Fibroblast of the conjunctiva (primary cell): ENCODE measurements at places on chromosomes 2 and 18.

GRCh38 chr2:240810199-240810598, 9.8 kb downstream of the KIF1A start:
- no peak for DNase-seq

GRCh38 chr2:155748131-155748530, 584.4 kb downstream of the NR4A2 start:
- no peak for DNase-seq

DNA sequence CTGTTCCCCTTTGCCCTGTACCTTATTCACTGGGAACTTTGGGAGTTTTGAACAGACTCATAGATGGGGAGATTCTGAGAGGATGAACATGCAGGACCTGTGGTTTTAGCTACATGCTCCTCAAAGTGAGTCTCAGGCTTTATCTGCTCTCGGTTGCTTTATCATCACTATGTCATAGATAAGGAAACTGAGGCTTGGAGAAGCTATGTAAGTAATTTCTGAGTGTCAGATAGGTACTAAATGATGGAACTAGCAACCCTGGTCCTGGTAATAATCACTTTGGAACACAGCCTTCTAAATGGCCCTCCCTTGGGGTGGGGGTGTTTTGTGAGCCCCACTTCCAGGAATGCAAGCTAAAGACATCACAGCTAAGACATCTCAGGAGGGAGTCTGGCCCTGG, 186.2 kb upstream of the MEX3C start:
- DNase-seq = no peak

GRCh38 chr18:55116863-55117262, 157.6 kb upstream of the CCDC68 start:
- DNase-seq = no peak

GRCh38 chr2:240347373-240347940, 88.0 kb upstream of the GPC1 start:
- no peak for DNase-seq

DNA sequence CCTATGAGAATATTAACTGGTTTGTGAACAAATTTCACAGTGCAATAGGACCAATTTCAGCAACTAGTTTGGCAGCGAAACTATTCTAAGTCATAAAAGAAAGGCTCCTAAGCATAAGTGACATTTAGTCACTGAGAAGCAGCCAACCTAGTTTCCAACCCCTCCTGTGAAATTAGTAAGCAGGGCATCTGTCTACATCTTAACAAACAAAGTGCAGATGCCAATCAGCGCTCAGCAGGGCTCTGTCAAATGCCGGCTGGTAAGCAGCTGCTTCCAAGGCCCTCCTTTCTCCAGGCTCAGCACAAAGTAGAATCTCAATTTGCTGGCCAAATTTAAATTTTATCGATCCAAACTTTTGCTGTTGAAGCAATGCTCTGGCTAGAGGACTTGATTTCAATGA, 124.7 kb downstream of the ICOS start:
- no peak for DNase-seq

DNA sequence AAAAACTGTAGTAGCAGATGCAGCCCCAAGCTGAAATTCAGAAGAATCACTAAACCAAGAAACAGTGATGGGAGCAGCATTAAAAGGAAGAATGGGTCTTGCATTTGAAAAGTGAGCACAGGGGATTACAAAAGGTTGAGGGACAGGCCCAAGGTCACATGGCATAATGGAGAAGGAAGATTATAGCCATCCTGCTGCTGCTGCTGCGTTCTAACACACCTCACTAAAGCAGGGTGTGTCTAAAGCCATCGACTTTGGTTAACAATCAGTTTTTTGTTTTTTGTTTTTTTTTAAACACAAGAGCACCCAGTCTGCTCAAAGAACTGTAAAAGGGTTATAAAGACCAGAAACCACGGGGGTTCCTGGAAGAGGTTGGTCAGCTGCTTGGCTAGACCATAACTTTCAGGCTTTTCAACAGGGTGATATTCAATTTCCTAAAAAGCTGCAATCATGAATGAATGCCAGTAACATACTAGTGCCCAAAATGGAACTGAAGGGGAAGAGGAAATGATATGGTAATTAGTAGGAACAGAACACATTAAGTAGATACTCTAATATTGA, 102.6 kb downstream of the MYO5B start:
- DNase-seq = no peak

- no peak for DNase-seq
Observed at GRCh38 chr18:31581498-31582197, 10.0 kb upstream of the TTR start.

DNA sequence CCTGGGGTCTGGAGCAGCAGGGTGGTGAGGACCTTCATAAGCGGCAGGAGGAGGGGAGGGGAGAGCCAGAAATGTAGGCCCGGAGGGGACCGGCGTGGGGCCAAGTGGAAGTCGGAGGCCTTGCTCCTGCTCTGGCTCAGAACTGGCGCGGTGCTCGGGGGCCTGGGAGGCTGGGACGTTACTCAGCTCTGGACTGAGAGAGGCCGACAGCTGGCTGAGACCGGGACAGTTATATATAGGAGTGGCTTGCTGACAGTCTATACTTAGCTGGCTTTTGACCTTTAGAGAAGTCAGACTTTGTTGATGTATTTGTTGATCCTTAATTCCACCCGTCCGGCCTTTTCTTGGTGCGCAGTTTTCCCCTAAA, 15.7 kb downstream of the IGFBP5 start:
- no peak for DNase-seq

GRCh38 chr2:32386739-32387138, 29.9 kb downstream of the BIRC6 start:
- no peak for DNase-seq

DNA sequence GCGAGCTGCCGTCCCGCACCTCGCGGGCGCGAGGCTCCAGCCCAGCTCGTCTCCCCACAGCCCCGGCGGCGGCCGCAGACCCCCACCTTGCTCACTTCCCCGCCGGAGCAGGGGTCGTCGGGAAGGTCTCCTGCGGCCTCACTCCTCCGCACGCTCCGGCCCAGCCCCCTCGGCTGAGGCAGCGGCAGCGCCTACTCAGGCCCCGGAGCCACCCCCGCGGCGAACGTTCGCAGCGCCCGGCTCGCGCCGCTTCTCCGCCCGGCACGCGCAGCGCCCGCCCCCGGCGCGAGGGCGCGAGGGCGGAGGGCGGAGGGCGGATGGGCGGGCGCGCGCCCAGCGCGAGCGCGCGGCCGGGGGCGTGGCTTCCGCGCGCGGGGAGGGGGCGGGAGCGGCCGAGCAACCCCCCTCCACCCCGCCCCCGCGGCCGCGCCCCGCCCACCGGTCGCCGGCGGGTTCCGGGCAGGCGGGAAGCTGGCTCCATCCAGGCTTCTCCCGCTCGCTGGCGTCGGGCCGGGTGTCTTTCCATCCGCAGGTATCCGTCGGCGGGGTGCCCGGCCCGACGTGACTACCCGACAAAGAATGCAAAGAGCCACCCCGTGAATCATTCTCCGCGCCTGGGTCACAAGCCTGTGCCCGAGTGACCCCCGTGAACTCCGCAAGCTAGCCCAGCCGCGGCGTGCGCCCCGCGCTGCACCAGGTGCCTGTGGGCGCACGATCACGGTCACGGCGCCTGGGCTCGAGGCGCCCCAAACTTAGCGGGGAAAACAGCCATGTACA, at the start of gene DTNB:
Gene DTNB (minus strand): TSS at position 278 of the 777 bp plus-strand sequence. CDS start 20,917 bp downstream, outside the sequence.
- no peak for DNase-seq

- DNase-seq = no peak
Observed at GRCh38 chr2:58866527-58866926, 625.4 kb upstream of the FANCL start.

DNA sequence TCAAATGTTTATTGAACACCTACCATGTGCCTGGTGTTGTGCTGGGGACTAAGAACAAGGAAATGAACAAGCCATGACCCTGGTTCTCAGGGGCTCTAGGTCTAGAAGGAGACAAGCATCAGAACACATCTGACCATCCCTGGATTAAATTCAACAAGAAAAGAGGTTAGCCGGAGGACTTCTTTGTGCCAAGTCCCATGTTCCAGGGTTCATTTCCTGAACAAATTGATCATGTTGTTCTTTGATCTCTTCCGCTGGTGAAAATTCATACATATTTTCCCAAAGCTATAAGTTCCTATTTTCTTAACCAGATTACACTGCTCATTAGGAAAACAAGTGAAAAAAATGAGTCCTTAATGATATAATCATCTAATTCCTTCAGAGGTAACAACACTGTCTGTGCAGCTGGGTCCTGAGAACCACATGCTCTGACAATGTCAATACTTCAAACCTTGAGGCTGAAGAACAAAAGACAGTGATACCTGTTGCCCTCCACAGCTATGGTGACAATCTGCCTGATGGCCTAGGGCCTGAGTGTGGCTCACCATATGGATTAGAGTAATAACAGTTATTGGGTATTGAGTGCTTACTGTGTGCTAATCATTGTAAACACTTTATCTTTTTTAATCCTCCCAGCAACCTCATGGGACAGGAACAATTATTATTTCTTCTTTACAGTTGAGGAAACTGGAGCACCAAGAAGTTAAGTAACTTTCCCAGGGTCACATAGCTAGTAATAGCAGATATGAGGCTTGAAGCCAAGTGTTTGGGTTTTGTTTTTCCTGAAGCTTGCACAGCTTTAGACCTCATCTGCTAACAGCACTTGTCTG, 24.6 kb upstream of the INO80C start:
- DNase-seq = no peak

GRCh38 chr2:16664809-16665747, 556 bp downstream of the CYRIA start:
- no peak for DNase-seq

GRCh38 chr2:12857891-12858290, 141.2 kb downstream of the TRIB2 start:
- DNase-seq = no peak

DNA sequence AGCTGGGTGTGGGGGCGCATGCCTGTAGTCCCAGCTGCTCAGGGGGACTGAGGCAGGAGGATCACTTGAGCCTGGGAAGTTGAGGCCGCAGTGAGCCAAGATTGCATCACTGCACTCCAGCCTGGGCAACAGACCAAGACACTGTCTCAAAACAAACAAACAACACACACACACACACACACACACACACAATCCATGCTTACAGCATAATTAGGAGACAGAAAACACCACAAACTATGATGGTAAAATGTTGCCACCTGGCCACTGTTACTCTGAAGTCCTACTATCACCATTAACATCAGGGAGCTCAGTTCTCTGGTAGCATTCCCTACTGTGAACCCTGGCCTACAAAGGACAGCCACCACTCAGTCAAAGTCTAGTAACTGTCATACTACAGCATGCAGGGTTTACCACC, 18.3 kb downstream of the DNPEP start:
- DNase-seq = peak; percentile 63

DNA sequence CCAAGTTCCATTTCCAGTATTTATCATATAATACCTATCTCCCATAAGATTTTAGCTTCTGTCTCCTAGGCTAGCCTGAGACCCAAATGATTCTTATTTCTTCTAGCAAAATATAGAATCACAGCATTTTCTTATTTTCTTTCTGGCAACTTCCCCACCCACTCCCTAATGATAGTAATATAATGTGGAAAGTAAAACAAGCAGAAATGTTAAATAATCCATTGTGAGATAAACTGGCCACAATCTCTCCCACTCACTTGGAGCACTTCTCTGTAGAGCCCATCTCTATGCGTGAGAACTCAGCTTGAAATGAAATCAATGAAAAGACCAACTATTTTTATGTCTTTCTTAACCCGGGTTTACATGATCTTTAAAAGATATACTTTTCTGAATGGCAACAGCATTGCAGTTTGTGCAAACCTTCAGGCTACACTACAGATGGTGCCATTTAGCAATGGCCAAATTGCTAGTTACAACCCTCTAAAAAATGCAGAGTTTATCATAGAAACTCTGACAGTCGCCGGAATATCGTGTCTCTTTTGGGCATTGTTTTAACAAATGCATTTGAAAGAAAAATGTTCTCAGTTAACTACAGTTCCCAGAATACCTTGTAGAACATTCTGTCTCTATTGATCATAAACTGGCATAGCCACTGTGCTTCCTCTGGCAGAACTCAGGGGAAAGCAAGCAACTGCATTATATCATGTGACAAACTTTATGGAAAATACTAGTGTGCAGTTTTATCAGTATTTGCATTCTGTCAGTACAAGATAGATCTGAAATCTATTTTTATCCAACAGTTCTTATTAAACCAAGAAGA, 1407.4 kb upstream of the ZEB2 start:
- no peak for DNase-seq

- DNase-seq = no peak
Observed at GRCh38 chr2:98547092-98547790, 61.1 kb downstream of the COA5 start.

GRCh38 chr2:168402531-168402930, 53.5 kb upstream of the CERS6 start:
- no peak for DNase-seq

DNA sequence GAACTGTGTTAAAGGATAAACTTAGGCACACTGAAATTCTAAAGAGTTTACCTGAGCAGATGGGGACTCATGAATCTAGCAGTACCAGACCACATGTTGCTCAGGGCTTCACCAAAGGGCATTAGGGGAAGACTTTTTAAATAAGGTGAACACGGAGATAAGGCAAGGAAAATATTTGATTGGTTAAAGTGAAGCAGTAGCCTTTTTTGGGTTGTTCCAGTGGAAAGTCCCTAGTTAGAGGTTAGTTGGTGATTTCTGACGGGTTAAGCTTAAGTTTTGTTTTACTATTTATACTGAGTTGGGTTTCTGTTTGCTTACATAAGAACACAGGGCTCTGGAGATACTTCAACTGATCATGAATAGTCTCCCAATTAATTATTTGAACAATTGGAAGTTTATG, 722.5 kb downstream of the SOCS6 start:
- DNase-seq = no peak

GRCh38 chr2:60964651-60965498, 52.6 kb upstream of the PEX13 start:
- no peak for DNase-seq

DNA sequence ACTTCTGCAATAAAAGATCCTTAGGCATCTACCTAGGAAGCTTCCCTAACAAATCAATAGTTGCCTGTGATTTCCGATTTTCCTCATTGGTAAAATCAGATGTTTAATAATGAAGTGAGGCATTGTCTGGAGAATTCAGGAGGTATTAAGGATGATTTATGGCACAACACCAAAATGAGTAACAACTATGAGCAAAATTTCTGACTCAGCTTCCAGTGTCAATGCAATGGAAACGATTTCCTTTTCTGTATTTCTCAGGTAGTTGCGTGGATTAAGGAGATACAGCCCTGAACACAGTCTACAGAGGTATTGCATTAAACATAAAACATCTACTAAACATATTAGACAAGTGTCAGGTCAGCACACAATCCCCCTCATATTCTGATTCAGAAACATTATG, 99.5 kb downstream of the EPB41L3 start:
- no peak for DNase-seq

- DNase-seq = no peak
Observed at GRCh38 chr2:197740200-197740599, 35.0 kb downstream of the MARS2 start.

GRCh38 chr18:79922971-79923411, 28.5 kb downstream of the SLC66A2 start:
- no peak for DNase-seq
